ENCODE measurements at places on chromosomes 7 and 10.

DNA sequence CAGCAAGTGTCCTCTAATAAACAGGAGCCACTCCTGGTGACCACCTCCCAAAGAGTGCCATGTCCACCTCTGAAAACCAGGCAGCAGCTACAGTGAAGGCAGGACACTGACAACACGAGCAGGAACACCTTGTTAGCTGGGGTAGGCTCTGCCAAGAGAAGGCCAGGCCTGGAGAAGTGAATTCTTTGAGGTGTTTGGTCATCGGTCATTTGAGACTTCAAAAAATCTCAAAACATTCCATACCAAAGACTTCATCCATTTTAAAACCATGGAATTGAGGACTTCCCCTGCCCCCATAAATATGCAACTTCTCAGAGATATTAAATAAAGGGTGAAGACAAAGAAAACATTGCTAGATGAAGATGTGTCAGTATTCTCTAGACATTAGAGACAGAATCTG is 28.4 kb upstream of the OPALIN start:
- DNase-seq: no peak

GRCh38 chr10:34405611-34406462 is 409.3 kb downstream of the PARD3 start:
- no peak for DNase-seq

- no peak for DNase-seq
Observed at GRCh38 chr7:28409716-28410627, 2.3 kb upstream of the CREB5 start.

- DNase-seq: no peak
Observed at GRCh38 chr7:111068618-111069017, 22.3 kb upstream of the LRRN3 start.

GRCh38 chr7:55132890-55133551 is 114.2 kb downstream of the EGFR start:
- DNase-seq: no peak

GRCh38 chr10:76270464-76270863 is 839.0 kb downstream of the LRMDA start:
- DNase-seq: no peak

- no peak for DNase-seq
Observed at GRCh38 chr7:50856806-50857205, 74.1 kb upstream of the GRB10 start.

GRCh38 chr10:37552881-37553280 is 304.5 kb downstream of the ZNF248 start:
- no peak for DNase-seq

GRCh38 chr7:7908622-7909145 is 59.9 kb upstream of the GLCCI1 start:
- no peak for DNase-seq

GRCh38 chr7:31825576-31825975 is 138.6 kb downstream of the PPP1R17 start:
- DNase-seq: no peak

DNA sequence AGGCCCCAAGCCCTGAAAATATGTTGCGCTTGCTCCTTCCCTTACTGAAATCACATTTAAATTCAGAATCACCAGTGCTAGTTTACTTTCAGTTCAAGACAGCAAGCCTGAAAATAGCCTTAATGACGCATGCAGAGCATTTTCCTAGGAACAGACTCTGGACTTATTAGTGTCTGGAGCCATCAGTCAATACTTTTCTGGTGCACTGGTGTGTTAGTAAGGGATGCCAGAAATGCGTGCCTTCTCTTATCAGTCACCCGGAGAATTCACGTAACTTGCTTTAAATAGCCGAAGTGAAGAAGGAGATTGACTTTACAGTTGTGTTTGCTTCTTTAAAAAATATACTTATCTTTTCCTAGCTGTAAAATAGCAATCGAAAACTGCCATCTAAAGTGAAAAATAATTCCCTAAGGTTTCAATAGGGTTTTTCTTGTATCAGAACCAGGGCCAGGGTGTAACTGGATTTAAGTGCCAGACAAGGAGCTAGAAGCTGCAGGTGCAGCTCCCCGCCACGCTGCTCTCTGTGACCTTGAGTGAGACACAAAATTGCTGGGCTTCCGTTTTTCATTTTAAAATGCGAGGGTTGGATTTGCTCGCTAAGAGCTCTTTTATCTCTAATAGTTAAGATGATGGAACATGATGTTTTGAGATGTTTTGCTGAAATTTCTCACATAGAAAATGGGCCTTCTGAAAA is 177.8 kb downstream of the NSUN6 start:
- no peak for DNase-seq

- DNase-seq: no peak
Observed at GRCh38 chr10:130510755-130511154, 374.6 kb downstream of the GLRX3 start.

GRCh38 chr10:71217266-71218045 is 5.1 kb downstream of the UNC5B start:
- no peak for DNase-seq

DNA sequence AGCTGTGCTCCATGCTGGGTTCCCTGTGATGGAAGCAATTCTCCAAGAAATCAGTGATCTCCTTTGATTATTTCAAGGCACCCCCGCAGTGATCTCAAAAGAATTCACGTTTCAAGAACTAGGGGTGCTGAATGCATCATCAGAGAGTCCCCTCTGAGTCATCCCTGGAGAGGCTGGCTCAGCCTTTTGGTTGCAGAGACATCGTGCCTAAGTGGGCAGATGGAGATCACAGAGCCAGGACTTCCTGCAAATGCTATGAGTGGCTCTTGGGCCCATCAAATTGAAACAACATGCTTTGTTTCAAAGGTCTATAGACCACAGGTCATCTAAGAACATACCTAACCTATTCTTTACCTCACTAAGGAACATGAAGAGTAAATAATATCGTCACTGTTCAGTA is 41.5 kb upstream of the PLEKHA1 start:
- no peak for DNase-seq

GRCh38 chr10:63331586-63331985 is 134.2 kb downstream of the JMJD1C start:
- DNase-seq: no peak

All from cortex of kidney (tissue), 1 donor.